ENCODE measurements at places on chromosomes 12 and 14.

DNA sequence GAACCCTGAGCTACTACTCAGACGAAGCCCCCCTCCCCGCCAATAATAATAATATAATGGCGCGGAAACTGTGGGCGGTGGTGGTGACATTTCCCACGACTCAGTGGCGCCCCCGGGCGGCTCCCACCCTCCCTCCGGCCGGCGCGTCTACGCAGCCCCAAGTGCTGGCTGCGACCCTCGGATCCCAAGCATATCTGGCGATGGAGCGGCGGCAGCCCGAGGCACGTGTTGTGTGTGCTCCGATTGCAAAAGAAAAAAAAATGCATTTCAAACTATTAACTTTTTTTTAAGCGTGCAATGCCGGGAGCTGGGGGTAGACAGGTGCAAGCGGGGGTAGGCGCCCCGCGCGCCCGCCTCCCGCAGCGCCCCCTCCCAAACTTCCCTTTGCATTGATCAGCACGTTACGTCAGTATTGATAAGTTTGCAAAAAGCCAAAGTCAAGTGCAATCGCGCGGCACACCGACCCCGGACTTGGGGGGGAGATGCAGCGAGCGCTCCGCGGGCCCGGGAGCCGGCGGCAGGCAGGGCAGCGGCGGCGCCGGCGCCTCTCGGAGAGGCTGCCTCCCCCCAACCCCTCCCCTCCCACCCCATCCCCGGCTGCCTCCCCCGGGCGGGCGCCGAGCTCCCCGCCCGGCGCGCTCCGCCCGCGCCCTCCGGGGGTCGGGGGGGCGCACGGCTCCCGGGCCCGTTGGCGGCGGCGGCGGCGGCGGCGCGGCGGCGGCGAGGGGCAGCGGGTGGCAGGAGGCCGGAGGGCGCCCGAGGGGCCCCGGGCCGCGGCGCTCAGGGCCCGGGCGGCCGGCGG, 113.1 kb upstream of the MYL2 start:
- no peak for DNase-seq

DNA sequence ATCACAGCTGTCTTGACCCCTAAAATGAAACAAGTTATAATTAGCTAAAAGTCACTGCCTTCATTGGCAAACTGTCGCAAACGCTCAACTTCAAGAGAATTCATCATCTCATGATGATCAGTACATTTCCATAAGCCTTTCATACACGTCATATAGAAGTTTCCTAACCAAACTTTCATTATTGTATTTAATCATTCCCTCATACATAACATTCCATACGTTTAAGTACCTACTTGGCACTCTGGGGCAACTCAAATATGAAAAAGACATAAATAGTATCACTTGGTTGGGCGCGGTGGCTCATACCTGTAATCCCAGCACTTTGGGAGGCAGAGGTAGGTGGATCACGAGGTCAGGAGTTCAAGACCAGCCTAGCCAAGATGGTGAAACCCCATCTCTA, 12.4 kb upstream of the PPP2R5E start:
- DNase-seq = no peak

DNA sequence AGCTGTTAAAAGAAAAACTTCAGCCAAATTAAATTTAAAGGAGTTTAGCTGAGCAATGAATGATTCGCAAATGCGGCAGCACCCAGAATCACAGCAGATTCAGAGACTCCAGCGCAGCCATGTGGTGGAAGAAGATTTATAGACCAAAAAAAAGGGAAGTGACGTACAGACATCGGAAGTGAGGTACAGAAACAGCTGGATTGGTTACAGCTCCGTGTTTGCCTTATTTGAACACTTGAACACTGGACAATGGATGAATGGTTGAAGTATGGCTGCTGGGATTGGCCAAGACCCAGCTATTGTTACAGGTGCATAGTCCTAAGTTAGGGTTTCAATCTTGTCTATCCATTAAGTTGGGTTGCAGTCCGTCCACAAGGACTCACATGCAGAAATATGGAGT, 42.6 kb downstream of the GALNT8 start:
- DNase-seq = no peak

GRCh38 chr12:19620222-19620621, 180.9 kb downstream of the AEBP2 start:
- DNase-seq = no peak

GRCh38 chr14:30225176-30225575, 297.5 kb upstream of the PRKD1 start:
- DNase-seq = no peak

- DNase-seq = no peak
Measured at GRCh38 chr14:45298423-45299117, 45.6 kb upstream of the MIS18BP1 start.

GRCh38 chr12:4118017-4118510, 155.5 kb upstream of the CCND2 start:
- no peak for DNase-seq

DNA sequence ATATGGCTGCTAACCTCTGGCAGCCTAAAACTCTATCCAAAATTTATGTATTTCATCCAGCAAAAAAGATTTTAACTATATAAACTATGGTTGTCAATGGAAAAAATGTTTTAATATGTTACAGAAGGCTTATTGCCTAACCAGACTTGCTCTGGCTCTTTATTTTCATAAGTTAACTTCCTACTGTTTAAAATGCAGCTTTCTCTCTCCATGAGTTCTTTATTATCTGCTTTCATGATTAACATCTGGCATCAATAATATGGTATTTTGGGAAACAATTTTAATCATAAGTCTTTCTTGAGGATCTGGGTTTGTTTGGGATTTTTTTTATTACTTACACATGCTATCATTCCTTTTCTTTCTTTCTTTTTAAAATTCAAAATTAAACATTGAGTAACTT, 20.5 kb downstream of the KERA start:
- no peak for DNase-seq

GRCh38 chr12:80001562-80001961, 66.7 kb upstream of the PPP1R12A start:
- DNase-seq = no peak

GRCh38 chr14:50228313-50228712, 3.1 kb downstream of the SOS2 start:
- DNase-seq = no peak

DNA sequence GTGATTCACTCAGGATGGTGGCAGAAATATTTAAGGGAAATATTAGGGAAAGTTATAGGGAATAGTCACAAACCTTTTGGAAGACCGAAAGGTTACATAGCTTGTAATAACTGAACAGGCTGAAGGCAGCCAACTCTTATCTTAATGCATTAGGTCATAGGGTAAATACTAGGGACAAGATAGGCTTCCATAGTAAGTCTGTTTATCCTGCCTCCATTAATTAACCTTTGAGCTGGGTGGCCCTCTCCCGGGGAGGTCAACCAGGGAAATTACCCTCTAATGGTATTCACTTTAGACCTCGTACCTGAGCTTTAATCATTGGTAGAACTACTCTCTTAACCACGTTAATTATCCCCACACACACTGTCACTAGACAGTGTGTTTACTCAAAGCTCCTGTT, 981.8 kb downstream of the SLC16A7 start:
- no peak for DNase-seq

DNA sequence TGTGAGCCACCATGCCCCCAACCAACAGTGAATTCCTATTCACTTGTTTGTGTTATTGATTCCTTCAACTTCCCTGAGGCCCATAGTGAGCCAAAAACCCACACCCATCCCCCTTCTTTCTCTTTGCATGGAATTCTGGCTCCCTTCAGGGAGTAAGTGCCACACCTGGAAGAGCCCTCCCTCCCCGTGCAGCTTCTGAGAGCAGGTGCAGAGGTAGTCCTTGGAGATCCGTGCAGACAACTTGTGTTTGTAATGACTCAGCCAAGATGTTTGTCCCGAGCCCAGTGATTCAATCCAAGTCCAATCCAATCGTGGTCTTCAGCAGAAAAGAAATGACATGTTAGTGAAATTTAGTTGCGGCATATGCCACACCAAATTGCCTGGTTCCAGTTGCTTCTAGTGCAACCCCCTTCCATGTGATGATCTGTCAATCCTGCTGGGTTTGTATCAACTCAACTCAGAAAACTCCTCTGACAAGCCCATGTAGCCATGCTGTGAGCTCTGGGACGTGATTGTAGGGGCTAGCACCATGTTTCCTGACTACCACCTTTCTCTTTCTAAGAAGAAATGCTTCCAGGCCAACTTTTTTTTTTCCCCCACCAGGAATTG, 27.5 kb downstream of the GPRC5A start:
- no peak for DNase-seq

DNA sequence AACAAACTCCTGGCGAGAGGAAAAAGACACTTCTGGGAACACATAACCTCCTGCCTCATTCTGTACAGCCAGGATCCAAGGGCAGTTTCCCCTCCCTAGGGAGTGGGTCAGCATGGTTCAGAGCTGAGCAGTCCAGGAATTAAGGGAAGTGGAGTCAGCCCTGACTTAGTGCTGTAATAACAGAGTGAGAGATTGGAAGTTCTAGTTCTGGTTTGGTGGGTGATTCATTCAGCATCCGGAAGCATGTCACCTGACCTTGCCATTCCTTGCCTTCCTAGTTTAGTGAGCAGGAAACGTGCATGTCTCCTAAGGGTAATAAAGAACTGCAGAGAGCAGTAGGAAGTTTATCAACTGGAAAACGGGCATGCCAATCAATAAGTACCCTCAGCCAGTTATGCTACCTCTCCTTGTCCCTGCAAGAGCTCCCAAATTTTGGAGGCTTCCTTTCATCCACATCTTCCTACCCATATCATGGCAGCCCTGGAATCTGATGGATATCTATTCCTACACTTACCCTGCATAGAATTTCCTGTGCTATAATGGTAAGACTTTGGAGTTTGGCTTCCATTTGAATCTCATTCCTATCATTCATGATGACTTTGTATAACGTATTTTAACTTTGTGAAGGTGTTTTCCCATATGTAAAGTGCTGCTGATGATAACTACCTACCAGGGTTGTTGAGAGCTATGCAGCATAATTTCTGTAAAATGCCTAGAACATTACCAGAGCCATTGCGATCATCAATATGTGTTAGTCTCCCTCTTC, 28.5 kb upstream of the MAGOHB start:
- no peak for DNase-seq

- no peak for DNase-seq
Measured at GRCh38 chr12:6135071-6135470, 10.6 kb upstream of the VWF start.

DNA sequence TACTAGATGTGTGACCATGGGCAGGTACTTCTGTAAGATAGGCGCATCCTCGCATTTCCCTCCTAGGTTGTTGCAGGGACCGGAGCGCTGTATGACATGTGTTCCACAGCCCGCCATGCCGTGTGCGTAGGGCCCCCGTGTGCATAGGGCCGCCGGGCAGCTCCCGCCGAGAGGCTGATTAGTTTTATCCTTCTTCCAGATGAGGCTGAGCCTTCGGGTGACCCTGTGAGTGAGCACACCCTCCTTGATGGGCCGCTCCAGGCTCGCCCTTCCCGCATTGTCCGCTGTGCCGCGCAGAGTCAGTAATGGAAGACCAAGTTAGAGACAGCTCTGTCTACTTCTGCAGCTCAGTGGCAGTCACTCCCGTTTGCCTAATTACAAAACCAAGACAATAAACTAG, 72.9 kb upstream of the DYNC1H1 start:
- no peak for DNase-seq

- no peak for DNase-seq
Measured at GRCh38 chr14:57921377-57921776, 55.5 kb upstream of the SLC35F4 start.

DNA sequence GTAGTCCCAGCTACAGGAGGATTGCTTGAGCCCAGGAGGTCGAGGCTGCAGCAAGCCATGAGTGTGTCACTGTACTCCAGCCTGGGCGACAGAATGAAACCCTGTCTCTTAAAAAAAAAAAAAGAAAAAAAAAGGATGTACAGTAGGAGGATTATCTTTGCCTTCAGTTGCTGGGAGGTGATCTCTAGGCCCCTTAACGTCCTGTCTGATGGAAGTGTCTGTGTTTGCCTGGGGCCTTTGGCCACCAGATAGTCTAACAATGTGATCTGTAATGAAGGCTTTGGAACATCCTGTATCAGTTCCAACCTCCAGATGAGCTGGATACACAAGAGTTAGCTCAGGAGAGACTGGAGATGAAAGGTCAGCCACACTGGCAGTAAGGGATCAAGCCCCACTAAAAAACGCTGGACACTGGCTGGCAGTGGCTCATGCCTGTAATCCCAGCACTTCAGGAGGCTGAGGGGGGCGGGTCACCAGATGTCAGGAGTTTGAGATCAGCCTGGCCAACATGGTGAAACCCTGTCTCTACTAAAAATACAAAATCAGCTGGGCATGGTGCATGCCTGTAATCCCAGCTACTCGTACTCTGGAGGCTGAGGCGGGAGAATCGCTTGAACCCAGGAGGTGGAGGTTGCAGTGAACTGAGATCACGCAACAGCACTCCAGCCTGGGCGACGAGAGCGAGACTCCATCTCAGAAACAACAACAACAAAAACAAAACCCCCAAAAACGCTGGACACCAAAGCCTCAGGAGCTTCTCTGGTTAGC, 19.0 kb upstream of the HNF1A start:
- DNase-seq = no peak

DNA sequence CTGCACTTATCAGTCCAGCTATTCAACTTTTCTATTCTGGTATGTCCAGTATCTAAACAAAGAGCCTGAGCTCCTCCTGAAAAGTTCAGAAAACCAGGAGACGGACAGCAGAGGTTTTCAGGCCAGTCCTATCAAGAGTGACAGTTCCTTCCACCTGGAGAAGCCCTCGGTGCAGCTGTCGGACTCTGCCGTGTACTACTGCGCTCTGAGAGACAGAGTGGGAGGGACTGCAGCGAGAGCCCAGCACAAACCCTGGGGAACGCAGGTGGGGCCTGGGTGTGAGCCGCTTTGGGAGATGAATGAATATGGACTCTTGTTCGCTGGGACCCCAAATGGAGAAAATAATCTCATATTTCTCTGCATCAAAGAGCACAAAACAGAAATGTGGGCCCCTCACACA, 329.8 kb upstream of the OR4E1 start:
- no peak for DNase-seq

DNA sequence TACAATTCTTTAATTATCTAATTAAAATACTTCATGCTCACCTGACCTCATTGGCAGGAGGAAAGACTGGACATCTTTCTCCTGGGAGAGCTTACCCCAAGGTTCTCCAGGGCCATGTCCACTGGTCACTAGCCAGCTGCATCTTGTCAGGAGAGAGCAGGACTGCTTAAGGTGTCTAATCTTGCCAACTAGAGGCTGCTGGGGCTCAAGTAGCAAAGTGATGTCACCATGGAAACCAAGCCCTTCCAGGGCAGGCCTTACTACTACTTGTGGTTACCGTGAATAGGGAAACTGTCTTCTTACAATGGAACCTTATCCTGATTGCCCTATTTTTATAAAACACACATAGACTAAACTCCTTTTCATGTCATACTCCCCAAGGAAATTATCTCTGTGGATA, 376.4 kb downstream of the SNAPC1 start:
- DNase-seq = no peak
